ENCODE measurements at places on chromosomes 4 and X. TPM values are rescaled to one million over a fixed set of nuclear protein-coding genes. Genes with fewer than 3 reads are reported as not detected.

GRCh38 chrX:21934414-21934813 lies 6.1 kb upstream of the SMS start:
- no peak for DNase-seq

DNA sequence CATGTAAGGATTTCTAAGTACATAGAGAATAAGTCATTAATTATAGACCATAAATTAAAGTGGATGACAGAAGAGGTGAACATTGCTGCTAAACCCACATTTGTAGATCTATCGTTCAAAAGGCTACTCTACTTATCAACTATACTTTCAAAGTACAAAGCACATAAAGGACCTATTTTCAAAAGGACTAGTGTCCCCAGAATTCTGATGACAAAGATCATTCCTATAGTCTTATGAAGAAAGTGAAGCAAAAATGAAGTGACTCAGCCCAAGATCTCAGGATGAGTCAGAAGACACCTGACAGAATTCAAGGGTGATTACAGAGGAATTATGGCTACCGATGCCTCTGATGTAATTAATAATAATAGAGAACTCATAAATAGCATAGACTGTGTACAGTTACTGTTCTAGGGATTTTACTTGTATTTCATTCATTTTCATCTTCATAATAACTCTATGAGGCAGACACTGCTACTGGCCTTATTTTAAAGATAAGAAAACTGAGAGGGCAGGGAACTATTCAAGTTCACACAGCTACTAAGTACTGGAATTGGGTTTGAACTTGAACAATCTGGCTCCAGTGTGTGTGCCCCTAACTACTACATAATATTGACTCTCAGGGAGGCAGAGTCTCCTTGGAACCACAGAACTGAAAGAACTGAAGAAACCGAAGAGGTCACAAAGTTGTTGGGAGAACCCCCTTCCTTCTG lies 17.1 kb downstream of the USP46 start:
- no peak for DNase-seq

Gene VSIG4
- total RNA-seq: 33.2 TPM

- no peak for DNase-seq
Measured at GRCh38 chr4:65791812-65792308, 121.6 kb upstream of the EPHA5 start.

- DNase-seq: no peak
Measured at GRCh38 chr4:150799207-150799606, 215.9 kb downstream of the LRBA start.

Gene HSFX4
- total RNA-seq: not detected

- no peak for DNase-seq
Measured at GRCh38 chr4:122552898-122553297, 68.0 kb downstream of the IL21 start.

DNA sequence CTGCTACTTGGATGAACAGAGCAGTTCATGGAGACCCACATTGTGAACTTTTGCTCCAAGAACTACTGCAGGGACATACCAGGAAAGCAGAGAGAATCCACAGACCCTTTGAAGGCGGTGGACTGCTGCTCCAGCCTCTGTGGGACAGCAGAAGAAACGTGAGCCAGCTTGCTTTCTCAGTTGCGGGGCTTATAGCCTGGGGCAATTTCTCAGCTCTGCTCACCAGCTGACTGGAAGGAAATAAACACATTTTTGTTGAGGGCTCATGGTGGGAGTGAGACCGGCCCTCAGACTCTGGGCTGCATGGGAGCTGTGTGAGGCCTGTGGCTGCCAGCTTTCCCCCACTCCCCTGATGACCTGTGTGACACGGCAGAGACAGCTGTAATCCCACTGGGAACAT lies 2.6 kb upstream of the ADH1A start:
- no peak for DNase-seq

- DNase-seq: no peak
Measured at GRCh38 chr4:129261584-129261983, 165.6 kb downstream of the C4orf33 start.

Gene DMP1
- total RNA-seq: not detected

GRCh38 chr4:127888559-127888958 lies 7.9 kb downstream of the PLK4 start:
- DNase-seq: no peak

- no peak for DNase-seq
Measured at GRCh38 chrX:152913910-152914309, 16.0 kb downstream of the ZNF185 start.

DNA sequence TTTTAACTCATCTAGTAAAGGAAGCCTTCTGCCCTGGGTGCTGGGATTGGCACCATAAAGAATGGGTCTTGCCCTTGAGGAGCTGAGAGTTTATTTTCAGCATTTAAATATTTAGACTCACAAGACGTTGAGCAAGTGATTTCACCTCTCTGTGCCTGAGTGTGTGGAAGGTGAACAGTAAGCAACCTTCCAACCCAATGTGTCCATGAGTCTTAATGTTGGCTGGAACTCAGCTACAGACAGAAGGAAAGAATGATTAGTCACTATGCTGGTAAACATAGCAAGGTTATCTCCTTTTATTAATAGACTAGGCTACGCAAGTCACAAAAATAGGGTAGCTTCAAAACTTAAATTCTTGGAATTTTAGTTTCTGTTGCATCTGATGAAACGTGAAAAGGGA lies 277.4 kb upstream of the GATB start:
- no peak for DNase-seq

DNA sequence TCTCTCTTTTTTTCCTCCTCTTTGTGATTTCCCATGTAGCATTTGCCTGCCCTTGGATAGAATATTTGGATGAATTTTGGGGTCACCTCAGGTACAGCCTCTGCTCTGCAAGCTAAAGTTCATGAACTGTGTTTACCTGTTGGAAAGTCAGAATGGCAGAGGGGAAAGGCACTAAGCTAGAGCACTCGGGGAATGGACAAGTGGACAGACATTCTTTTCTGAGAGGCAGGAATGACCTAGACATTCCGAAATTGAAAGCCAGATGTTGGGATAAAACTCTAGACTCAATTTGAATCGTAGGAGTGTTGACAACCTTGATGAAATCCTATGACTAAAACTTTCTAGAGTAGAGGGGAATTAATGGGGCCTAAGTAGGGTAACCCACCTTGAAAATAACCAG lies 56.1 kb downstream of the LUZP4 start:
- DNase-seq: no peak

- DNase-seq: no peak
Measured at GRCh38 chr4:54779476-54780148, 121.9 kb downstream of the KIT start.

DNA sequence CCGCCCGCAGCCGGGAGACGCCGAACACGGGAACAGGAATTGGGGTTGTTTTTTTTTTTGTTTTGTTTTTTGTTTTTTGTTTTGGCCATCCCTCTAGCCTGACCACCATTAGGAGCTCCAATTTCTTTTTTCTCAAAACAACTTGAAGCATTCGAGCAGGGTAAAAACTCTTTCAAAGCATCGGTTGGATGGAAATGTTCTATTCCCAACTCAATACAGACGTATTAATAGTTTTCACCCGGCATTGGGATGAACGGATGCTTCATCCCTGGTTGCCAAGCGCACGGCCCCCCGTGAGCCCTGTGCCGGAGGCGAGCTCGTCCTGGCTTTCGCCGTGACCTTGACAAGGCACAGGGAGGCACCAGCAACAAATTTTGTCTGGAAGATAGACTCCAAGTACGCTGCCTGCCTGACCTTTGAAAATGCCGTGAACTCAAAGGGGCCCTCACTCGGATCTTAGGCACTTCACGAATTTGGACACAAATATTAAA lies 352 bp upstream of the MAP3K15 start:
- no peak for DNase-seq

- no peak for DNase-seq
Measured at GRCh38 chr4:163892417-163892816, 397.9 kb downstream of the TMA16 start.

GRCh38 chr4:5757536-5757935 lies 46.5 kb downstream of the EVC start:
- DNase-seq: no peak

Gene TSR2
- total RNA-seq: 39.9 TPM

Gene MID2
- 6.4 TPM for total RNA-seq

GRCh38 chr4:17708992-17709762 lies 72.2 kb downstream of the FAM184B start:
- no peak for DNase-seq

DNA sequence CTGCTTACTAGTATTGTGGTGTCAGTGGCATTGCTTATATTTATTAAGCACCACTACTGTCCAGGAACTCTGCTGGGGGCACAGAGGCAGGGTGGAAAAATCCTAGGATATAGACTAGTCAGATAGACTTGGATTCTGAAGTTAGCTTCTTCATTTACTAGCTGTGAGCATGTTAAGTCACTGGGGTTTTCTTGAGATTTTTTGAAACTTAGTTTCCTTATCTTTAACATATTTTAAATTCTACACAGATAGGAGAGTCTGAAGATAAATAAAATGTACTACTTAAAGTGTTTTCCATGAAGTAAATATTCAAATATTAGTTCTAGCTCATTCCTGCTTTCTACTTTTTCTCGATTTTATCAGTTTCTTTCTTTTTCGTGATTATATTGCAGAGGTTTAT lies 196.9 kb upstream of the GRID2 start:
- no peak for DNase-seq

DNA sequence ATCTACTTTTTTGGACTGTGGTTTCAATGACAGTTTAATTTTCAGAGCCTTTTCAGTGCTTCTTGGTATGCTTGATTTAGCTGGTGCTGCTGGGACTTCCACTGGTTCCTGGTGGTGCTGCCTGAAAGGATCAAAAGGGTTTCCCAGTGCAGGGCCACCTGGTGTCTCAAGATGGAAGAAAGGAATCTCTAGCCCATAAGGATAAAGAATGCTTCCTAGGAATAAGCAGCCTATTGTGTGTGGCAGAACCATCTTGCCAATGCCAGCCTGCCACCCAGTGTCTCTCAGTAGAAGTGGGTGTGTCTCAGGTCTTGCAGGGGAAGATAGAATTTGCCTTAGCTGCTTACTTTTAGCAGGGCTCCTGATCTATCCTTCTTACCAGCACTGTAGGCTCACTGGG lies 15.0 kb upstream of the RAI2 start:
- DNase-seq: no peak

GRCh38 chr4:6909970-6910339 lies 329 bp downstream of the TBC1D14 start:
- DNase-seq: no peak

Gene TLR8
- 6.9 TPM for total RNA-seq

Gene VCX
- not detected for total RNA-seq

DNA sequence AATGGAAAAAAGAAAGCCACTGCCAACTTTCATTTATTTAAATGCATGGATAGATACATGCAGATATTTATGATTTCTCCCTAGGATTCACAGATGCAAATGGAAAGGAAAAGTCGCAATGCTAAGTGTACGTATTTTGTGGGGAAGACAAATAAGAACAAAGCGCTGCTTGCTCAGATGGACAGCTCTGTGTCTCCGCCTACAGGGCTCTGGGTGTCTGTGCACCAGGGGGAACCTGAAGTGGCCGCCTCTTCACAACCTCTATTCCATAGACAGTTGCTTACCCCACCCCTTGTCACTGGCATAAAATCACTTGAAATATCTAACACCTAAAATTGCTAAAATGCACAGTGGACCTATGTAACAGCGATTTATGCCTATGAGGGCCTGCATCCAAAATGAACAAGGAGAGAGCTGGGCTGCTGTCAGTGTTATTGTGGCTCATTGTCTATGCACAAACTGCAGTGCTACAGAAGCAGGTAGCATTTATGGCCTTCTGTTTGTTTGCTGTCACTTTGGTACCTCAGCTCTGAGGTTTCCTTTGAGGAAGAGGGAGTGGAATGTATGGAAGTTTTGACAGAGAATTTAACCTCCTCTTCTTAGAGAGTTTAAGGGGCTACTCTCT lies 58.6 kb upstream of the PAGE1 start:
- peak; percentile 3 for DNase-seq

Gene TMEM47
- 29.1 TPM for total RNA-seq

DNA sequence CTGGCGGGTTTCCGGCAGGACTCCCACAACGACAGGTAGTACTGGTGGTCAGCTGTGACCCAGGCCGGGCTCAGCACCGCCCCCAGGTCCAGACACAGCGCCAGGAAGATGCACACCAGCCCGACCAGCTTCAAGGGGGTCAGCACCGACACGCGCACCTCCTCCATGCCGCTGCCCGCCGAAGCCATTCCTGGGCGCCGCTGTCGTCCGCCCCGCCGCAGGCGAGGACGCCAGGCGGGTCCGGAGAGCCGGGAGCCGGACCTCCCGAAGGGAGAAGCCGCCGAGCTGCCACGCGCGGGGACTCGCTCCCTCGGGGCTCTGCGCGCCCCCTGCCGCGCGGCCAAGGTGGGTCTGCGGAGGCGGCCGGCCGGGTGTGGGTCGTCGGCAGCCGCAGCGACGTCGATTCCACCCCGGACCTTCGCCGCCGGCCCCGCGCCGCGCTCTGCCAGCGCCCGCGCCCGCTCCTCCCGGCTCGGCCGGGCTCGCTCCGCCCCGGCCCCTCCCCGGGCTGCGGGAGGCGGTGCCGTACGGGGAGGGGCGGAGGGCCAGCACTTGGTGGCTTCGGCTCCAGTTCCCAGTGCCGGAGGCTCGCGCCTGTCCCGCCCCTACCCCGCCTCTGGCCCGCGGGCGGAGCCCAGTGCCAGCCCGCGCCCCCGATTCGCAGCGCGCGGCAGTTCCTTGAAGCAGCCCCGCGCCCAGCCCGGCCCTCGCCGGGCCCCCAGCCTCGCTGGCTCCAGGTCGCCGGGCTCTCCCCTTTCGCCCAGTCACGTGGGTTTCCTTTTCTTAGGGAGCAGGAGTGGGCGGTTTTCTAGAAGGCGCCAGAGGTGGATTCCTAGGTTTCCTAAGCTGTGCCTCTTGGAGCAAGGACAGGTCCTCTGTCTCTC lies at the start of gene TMEM47:
TSS of gene TMEM47 (minus strand) at position 444 of the 884 bp plus-strand sequence. CDS start at position 188, 256 bp downstream.
- peak; percentile 78 for DNase-seq

Gene AKAP14
- not detected for total RNA-seq

Gene HTN3
- not detected for total RNA-seq

Gene MAP7D2
- total RNA-seq: 0.38 TPM

Data from heart right ventricle (tissue), 16 donors.